NCI-H187 treated with DMSO at 0.1 percent for 48 hours (cell line): ENCODE measurements at places on chromosomes 7 and 10.

GRCh38 chr10:128781637-128782036, 655.4 kb upstream of the MKI67 start:
- no peak for DNase-seq

DNA sequence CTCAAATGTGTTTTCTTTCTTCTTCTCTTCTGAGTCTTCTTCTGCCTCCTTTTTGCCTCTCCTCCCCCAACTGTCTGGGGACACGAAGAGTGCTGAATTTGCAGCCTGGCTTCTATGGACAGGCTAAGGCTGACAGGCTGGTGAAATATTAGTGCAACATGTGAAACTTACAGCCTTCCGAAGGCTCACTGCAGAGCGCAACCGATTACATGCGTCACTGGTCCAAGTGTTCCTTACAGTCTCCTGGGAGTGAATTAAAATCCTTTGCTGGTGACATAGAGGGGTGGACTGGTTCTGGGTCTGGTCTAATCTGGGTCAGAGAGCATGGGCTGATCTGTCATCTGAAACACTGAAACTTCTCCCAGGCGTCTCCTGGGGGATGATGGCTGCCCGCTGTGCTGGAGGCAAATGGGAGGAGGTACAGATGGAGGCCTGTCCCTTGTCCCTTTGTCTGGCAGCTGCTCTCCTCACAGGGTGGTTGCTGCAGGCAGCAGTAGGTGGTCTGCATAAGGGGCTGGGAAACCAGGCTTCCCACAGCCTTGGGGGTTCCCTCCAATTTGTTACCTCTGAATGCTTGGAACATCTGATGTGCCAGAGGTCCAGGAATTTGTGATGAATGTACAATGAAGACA, 143.8 kb upstream of the BMPER start:
- DNase-seq: no peak

GRCh38 chr10:132746801-132747625, 38.9 kb downstream of the NKX6-2 start:
- DNase-seq: no peak

DNA sequence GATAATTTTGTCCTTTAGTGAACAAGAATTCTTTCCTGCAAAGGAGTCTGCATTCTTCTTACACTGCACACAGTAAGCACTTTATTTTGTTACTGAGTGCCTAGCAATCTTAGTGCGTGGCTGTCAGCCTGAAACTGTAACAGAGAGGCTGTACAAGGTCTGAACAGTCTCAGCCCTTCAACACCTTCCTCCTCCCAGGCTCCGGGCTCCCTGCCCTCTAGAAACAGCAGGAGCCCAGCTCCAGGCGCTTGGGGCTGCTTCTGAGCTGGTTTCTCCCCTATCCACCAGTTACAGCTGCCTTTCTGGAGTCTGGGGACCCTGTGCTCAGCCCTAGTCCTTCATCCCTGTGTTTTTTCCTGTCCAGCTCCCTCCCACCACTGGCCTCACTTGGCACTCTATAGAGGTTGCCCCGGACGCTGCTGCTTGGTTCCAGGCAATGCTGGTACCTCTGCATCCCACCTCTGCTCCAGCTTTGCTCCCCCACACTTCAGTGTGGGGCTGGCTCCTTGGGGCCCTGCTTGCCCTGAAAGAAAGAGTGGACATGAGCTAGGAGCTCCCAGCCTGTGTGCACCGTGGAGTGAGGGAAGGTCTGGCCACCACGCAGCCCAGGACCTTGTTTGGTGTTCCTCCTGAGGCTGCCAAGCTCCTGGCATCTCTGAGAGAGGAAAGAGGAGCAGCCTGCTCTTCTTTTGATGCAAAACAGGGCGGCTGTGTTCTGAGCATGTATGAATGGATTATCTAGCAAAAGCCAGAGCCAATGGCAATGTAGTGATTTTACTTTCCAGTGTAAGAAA, 251.2 kb upstream of the GRB10 start:
- DNase-seq: no peak

DNA sequence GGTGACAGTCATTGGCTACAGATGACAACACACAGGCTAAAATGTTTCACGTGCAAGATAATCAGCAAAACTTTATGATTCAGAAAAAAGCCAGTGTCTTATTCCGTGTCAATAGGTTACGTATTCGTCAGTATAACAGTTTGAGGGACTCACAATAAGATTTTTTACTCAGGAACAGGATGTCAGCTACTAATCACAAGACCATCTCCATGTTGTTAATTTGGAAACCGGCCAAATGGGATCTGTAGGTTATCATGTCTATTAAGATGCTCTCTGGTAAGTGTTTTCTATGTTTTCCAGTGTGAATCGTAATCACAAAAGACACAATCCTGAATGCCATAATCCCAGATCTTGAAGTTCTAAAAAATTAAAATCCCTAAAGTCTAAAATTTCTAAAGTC, 197.3 kb downstream of the ETV1 start:
- no peak for DNase-seq

GRCh38 chr7:98372993-98373392, 27.9 kb downstream of the BAIAP2L1 start:
- DNase-seq: no peak
